ENCODE measurements at places on chromosomes 6 and 20.

GRCh38 chr20:33370291-33370690, 31.0 kb downstream of the CDK5RAP1 start:
- no peak for DNase-seq

- DNase-seq = no peak
These were observed 381.5 kb downstream of the TFAP2A start for GRCh38 chr6:10033223-10033829.

DNA sequence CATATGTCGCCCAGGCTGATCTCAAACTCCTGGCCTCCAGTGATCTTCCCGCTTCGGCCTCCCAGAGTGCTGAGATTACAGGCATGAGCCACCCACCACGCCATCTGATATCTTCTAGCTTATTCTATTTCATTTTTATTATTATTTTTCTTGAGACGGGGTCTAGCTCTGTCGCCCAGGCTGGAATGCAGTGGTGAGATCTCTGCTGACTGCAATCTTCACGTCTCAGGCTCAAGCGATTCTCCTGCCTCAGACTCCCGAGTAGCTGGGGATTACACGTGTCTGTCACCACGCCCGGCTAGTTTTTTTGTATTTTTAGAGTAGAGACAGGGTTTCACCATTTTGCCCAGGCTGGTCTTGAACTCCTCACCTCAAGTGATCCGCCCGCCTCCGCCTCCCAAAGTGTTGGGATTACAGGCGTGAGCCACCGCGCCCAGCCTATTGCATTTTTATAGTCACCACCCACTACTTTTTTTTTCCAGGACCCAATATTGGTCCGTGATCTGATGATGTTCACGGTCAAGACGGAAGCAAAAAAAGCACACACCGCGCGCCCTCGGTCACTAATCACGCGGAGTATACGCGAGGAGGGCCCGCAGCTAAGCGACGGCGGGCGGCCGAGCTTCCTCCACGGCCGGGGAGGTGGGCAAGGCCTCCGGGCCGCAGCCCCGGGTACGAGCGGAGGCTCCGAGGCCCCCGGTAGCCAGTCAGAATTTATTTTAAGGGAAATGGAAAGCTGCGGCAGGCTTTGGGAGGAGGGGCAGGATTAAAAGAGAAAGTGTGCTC, 1.1 kb upstream of the LSM14B start:
- peak; percentile 53 for DNase-seq

GRCh38 chr6:128421788-128422187, 98.6 kb downstream of the PTPRK start:
- no peak for DNase-seq

- DNase-seq = no peak
These were observed 672.0 kb downstream of the RNF144B start for GRCh38 chr6:19059102-19059501.

DNA sequence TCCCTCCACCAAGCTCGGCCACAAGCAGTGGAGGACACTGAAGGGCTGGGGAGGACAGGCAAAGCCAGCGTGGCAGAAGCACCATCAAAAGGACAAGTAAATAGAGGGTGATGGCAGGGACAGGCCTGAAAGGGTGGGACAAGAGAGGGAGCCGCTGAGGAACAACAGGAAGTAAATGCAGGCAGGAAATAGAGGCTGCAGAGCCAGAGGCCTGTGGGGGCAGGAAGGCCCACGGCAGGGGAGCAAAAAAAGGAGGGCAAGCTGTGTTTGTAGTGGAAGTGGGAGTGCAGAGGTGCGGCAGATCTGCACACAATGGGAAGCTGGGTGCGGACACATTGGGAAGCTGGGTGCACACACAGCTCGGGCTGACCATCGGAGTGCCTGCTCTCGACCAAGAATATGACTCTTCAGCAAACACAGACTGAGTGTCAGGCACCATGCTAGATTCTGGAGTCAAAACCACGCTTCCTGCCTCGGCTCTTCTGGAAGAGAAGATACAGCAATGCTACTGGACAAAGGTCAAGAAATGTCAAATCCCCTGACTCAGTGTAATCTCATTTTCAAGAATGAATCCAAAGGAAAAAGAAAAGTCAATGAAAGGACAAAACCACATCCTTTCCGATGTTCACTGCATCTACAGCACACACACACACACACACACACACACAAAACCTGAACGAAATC, 40.4 kb upstream of the RAB22A start:
- DNase-seq = no peak

DNA sequence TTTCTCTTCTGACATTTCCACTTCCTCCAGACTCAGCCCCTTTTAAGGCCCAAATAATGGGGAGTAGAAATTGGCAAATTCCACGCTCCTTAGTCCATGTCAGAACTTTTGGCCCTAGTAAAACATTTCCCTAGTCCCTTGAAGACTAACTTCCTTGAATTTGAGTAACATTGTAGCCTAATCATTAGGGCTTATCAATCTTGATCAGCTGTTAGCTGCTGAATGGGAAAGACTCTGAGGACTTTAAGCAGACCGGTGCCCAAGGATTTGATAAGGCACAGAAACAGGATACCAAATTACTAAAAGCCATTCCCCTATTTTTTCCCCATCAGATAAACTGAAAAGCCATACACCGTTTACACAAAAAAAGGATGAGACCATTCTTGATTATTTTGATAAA, 37.0 kb upstream of the ECI2 start:
- DNase-seq = no peak

GRCh38 chr6:2171728-2172127, 73.7 kb downstream of the GMDS start:
- DNase-seq = no peak

DNA sequence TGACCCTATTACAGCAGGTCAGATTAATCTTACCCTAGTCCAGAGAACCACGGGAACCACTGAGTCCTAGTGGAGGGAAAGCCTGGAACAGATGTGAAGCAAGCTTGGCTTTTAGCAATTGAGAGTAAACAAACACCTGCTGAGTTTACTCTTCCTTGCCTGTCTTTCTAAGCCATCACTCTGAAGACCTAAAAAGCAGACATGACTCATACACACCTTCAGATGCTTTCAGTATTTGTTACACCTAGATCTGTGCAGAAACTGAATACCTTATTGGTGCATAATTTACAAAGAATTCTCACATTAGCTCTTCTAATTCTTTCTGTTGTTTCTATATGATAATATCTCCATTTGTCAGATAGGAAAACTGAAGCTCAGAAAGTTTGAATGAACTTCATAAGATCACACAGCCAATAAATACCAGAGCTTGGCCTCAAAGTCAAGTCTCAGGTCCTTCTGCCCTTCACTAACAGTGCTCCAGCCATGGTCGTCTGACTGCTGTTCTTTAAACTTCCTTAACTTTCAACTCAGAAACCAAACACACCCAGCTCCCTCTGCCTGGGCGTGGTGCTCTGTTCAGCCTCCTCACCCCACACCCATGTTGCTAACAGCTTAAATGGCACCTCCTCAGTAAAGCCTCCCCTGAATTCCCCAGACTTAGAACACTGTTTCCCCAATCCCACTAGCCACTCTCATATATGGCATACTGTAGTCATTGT, 8.6 kb upstream of the GABBR1 start:
- DNase-seq = no peak

GRCh38 chr6:118403036-118403435, 145.1 kb upstream of the PLN start:
- DNase-seq = no peak

GRCh38 chr6:3557336-3557735, 100.5 kb upstream of the SLC22A23 start:
- no peak for DNase-seq

GRCh38 chr20:5356941-5357340, 40.2 kb upstream of the PROKR2 start:
- no peak for DNase-seq

GRCh38 chr6:67045076-67045475, 1338.0 kb upstream of the EYS start:
- DNase-seq = no peak

DNA sequence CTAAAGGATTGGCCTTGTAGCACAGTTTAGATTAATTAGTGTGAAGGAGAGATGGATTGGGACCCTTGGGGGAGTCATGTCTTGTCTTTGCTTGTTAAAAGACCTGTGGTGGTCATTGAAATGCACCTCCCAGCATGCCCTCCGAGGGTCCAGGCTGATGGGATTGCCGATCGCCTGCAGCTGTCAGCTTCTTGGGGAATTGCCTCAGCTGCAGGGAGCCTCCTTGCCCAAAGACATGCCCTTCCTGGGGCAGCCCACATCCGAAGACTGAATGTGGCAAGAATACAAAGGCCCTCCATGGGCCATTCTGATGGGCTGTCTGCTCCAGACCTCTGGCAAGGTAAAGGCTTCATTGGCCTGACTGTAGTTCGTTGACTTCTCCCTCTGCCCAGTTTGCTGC, 150.7 kb downstream of the FARS2 start:
- no peak for DNase-seq

DNA sequence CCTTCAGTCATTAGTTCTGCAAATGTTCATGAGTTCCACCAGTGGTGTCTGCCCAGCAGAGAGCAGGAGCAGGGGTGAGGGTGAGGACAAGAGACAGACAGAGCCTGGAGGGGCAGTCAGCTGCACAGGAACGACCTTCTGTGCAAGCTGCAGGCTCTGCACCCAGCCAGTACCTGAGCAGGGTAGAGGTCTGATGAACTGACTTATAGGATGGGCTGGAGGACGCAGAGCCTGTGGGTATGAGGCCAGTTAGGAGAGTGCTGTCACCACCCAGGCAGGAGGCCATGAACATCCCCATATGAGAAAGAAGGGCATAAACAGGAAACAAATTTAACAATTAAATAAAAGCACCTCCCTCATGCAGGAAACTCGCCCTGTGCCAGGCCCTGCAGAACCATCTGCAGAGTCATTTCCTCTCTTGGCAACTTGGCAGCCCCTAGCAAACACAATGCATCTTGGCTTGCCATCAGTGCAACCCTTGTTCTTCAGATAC, 17.9 kb downstream of the C6orf15 start:
- DNase-seq = no peak

DNA sequence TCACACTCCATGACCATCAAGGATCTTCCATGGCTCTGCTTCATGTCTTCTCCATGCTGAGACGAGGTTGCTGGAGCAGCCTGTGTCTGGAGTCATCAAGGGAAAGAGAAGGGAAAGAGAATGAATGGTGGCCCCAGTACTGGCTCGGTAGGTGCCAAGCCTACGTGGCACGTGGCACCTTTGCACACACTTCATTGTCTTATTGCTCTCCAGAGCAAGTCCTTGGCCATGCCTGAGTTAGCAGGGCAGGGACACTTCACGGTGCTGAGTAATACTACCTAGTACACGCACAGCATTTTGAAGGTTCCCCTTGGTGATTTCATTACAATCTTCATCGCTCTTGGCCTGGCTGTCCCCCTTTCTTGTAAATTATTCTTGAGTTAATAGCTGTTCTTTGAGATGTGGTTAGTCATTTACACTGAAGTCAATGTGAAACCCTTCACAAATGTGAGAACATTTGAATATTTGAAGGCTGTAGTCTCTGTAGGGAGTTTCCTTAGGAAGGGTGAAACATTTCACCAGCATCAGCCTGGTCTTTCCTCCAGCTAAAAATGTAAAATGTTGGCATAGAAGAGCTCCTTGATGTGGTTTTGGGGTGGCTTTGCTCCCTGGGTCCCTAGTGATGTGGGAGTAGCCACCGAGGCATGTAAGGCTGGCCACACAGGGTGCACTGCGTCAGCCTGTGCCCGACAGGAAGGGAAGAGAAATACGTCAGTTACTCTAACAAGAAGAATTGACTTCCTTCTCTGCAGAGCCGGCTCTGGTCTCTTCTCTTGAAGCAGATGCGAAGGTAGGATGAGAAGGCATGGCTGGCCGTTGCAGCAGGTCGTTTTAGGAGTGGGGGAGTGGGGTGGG, at the start of gene SYTL3:
TSS of gene SYTL3 (plus strand) at position 766 of the 855 bp plus-strand sequence. CDS start 13,215 bp downstream, outside the sequence.
- DNase-seq = peak; percentile 64

DNA sequence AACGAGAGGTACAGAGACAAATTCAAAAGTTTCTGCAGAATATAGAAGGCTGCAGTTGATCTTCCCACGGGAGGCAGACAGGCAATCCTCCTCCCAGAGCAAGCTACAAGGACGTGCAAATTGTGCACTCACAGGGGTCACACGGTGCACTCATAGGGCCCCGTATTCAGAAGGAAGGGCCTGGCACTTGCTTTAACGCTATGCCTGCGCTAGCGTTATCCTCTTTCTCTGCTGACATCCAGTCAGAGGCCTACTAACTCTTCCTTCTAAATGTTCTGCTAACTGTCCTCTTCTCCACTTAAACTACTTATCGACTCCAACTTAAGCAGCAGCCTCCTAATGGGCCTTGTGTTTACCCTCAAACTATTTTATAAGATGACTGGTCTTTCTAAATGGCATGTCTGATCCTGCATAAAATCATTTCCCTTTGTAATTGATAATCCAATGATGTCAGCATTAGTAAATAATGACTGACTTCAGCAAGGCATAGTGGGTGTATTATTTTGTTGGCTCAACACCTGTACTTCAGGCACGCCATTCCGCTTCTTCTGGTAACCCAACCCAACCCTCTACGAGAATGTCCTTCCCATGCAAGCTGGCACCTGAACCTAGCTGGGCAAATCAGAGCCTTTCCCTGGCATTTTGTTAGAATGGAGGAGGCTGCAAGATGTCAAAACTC, 2.2 kb downstream of the IFNGR1 start:
- DNase-seq = no peak

GRCh38 chr6:98945311-98946115, 2.2 kb downstream of the FBXL4 start:
- no peak for DNase-seq

DNA sequence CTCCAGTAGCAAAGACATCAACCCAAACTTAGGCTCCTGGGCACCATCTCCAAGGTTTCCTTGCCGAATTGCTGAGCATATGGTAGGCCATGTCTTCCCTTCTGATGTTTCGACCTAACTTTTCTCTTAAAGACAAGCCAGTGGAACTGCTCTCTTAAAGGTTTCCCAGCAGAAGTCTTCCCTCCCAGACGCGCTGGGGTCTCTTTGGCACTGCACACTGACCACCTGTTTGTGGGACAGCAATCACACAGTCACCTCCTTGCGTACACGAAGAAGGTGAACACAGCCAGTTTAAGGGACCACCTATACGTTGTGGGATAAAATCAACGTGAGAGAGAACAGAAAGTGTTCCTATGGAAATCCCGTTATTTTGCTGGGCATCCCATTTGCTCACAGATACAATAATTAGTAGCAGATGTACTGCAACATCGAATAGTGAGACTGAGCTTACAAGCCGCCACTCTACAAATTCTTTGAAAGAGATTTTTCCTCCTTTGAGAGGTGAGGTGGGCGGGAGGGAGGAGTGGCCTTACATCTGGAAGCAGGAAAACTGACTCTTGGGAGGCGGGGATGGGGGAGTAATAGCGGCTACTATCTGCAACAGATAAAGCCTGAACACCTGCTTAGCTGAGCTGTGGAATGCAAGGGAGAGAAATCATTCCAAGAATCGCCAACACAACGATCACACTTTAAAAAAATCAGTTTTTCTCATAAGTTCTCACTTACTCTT, 9.9 kb downstream of the GRIK2 start:
- no peak for DNase-seq

- no peak for DNase-seq
These were observed 155.0 kb upstream of the HTR1E start for GRCh38 chr6:86782328-86782727.

DNA sequence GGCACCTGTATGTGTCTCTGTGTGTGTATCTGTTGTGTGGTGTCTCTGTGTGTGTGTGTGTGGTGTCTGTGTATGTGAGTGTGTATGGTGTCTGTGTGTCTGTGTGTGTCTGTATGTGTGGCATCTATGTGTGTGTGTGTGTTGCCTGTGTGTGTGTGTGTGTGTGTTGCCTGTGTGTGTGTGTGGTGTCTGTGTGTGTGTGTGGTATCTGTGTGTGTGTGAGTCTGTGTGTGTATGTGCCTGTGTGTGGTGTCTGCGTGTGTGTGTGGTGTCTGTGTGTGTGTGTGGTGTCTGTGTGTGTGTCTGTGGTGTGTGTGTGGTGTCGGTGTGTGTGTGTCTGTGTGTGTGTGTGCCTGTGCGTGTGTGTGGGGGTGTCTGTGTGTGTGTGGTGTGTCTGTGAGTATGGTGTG, 31.7 kb upstream of the VEGFA start:
- no peak for DNase-seq

- peak; percentile 33 for DNase-seq
These were observed 2.2 kb downstream of the APCDD1L start for GRCh38 chr20:58512808-58513552.
